ENCODE measurements at places on chromosomes 6 and 20.

DNA sequence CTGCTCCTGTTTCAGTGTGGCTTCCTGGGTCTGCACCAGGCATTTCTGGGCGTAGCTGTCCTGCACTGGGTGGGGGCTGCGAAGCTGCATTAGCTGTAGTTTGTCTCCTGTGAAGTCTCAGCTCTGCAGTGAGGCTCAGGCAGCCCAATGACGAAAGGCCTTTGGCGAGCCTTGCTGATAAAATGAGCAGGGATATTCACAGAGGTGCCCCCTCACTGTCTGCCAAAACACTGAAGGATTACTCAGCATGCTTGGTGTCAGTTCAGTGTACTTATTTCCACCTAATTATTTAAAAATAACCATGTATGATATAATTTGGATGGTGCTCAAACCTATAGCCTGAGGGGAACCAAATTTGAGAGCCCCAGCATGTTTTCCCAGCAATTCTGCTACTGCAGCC lies 73.5 kb downstream of the ECT2L start:
- DNase-seq: no peak

DNA sequence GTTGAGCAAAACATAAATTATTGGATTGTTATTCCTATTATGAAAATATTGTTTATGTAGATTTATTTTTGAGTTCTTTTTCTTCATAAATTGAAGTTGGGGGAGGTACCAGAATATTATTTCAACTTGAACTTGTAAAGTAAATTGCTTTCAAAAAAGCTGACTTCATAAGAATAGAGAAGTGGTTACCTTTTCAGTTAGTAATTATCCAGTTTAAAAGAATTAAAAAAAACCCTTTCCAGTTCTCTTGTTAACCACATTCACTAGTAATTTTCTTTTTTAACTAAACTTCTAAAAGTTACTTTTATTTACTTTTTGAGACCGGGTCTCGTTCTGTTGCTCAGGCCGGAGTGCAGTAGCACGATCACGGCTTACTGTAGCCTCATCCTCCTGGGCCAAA lies 124.3 kb downstream of the CDKAL1 start:
- no peak for DNase-seq

- DNase-seq: no peak
These were observed 9.0 kb downstream of the POLH start for GRCh38 chr6:43584892-43585570.

- DNase-seq: no peak
These were observed 109.2 kb downstream of the ESR1 start for GRCh38 chr6:151916680-151917164.

DNA sequence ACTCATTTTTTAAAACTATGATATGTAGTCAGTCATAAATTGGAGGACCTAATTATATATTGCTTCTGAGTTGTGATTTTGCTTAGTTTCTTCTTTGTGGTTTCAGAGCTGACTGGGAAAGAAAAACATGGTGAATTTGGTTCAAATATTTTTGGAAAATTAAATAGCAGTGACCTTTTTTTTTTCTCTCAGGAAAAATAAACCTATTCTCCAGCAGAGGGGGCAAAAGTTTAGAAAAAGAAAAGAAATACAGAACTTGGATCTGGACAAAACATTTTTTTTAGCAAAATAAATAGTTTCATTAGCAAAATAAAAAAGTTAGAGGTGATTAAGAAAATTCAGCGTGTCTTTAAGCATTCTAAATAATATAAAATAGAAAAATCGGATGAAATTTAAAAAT lies 10.2 kb downstream of the COL10A1 start:
- DNase-seq: no peak

DNA sequence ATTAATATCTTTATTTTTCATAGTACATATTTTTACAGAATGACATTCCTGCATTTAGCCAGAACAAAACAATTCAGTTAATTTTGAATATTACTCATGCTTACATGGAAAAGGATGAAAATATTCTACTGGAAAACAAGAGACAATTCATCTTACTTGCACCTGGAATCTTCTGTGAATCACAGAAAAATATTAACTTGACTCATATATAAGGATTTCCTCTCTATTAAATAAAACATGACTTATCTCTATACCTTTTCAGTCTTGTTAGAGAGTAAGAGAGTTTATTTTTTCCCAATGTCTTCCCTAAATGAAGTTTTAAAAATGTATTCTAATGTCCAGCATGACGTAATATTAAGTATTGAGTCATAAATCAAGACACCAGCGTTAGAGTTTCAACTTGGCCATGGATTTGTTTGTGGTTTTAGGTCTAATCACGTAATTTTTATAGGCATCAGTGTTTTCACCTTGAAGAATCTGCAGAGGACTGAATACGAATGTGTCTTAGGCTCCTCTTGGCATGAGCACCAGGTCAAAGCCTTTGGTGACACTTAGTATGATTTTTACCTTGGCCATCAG lies 445.1 kb upstream of the JAG1 start:
- no peak for DNase-seq

- DNase-seq: no peak
These were observed at the start of gene BFSP1 for GRCh38 chr20:17530716-17531664. Gene BFSP1 (minus strand): TSS chr20:17531379. CDS start chr20:17531329, 50 bp downstream.

- DNase-seq: no peak
These were observed 17.5 kb downstream of the MRPS18A start for GRCh38 chr6:43669922-43670622.

DNA sequence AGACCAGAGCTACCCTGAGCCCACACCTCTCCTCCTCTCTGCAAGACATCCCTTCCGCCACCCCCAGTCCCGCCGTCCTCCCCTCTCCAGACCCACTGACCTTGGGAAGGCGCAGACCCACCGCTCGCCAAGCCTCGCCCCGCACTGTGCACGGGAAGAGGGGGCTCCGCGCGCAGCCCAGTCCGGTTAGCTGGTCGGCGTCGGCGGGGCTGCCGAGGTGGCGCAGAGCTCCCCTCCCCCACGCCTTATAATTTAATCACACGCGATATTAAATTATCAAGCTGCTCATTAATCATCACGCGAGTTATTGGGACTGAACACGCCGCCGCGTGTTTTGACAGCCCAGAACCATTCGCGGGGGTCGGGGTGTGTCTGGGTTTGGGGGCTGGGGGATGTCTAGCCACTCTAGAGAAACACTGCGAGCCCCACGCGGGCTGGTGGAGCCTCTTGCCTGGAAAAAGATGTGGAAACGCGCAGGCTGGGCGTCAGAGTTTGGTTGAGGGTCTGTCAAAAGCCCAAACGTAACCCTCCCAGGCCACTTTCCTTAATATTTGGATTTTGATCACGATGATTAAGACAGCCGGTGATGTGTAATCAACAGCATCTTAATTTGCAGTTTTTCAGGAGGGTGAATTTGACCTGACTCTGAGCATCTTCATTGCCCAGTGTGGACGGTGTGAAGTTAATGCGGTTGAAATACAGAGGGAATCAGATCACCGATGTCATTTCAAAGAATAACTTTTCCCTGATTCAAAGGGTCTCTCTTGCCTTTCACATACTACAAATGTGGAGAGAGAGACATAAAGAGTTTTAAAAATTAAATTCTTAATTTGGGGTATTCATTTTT lies at the start of gene LINC00237:
Gene LINC00237 (minus strand): TSS at position 188 of the 847 bp plus-strand sequence.
- DNase-seq: no peak

DNA sequence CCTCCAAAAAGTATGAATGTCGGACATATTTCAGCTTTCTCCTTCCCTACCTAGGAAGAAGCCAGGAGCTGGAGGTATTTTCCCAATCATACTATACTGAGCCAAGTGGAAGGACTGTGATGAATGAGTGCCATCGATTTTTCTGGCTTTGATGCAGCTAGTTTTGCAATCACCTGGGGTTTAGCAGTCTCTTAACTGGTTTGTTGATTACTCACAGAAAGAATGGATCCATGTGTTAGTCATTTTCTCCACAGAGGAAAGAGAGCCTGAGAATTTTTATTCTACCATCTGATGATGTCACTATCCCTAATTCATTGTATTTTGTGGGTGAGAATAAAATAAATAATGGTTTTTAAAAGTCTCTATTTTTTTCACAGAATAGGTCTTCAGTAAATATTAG lies 282.9 kb upstream of the RNF217 start:
- DNase-seq: no peak

DNA sequence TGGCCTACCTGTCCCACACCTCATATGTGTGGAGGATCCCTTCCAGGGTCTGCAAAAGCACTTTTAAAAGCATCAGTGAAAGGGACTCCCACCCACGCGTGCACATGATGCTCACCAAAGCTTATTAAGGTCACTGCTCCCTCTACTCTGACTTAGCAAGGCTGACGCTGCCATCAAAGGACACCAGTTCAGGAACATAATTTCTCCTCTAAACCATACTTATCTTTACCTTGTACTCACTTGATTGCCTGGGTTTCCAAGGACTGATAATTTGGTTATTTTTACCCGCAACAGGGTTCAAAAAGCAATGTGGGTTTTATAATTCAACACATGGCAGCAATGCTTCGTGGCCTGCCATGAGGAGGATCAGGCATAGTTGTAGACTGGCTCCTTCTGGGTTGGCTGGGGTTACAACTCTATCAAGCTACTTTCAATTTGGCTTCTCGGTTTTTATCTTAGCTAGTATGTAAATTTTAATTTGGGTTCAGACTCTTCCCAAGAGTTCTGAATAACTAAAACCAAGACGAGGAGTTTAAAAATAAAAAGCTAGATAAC lies 52.2 kb upstream of the EMILIN3 start:
- DNase-seq: no peak

GRCh38 chr6:104753251-104753650 lies 106.5 kb downstream of the HACE1 start:
- no peak for DNase-seq

DNA sequence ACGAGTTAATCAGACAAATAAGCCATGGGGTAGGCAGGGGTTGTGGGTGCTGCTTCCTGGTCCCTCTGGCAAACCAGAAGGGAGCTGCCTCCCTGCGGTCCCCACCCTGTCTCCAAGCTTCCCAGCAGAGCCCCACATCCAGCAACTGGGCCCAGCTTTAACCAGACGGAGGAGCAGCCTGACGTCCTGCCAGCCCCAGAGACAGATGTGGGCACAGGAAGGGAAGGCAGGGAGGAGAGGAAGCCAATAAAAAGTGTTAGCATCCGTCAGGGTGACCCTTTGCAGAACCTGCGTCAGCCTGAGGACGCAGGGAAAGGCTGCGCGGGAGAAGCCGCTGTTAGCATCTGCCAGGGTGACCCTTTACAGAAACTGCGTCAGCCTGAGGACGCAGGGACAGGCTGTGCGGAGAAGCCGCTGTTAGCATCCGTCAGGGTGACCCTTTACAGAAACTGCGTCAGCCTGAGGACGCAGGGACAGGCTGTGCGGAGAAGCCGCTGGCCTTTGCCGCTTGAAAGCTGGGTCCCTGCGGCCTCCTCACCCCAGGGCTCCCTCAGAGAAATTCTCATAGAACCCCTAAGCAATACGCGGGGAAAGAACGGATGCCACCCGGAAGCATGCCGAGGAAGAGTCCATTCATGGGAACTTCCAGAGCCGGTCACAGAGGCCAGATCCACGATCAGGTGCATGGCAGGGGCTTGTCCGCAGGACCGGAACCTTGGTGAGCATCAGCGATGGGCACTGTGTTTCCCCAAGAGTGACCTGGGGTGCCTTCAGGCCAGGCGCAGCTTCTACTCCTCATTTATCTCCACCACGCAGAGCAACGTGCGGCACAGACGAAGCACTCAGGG lies 15.9 kb downstream of the DLL1 start:
- no peak for DNase-seq

GRCh38 chr20:55881204-55881603 lies 124.1 kb downstream of the CBLN4 start:
- DNase-seq: no peak

- no peak for DNase-seq
These were observed 13.4 kb upstream of the THEMIS start for GRCh38 chr6:127914240-127914639.

DNA sequence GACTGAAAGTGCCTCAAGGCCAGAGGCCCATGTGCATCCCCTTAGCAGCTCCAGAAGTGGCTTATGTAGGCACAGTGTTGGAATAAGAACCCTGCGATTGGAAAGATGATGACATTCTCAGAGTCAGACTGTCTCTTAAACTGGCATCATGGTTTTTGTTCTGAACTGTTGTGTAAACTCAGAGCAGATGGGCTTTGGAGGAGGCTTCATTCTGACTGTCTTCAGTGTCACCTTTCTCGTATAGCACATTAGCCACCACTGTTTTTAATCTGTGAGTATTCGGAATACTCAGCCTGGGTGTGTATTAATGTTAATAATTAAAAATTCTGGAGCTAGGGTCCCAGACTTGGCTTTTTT lies 140.9 kb downstream of the JARID2 start:
- DNase-seq: no peak

DNA sequence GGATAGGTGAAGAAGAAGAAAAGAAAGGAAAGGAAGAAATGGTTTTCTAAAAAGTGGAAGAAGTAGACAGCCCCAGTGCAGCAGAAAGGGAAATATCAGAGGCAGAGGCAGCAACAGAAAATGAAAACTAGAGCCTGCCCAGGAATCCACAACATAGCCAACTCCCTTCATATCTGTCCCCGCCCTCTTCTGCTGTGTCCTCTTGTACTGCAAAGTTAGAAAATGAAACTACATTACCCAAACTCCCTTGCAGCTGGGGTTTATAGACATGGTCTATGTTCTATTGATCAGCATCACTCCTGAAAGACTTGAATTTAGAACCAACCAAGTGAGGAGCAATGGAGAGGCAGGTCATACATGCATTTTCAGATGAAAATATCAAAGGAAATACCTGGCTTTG lies 200.5 kb upstream of the PHACTR1 start:
- DNase-seq: no peak

DNA sequence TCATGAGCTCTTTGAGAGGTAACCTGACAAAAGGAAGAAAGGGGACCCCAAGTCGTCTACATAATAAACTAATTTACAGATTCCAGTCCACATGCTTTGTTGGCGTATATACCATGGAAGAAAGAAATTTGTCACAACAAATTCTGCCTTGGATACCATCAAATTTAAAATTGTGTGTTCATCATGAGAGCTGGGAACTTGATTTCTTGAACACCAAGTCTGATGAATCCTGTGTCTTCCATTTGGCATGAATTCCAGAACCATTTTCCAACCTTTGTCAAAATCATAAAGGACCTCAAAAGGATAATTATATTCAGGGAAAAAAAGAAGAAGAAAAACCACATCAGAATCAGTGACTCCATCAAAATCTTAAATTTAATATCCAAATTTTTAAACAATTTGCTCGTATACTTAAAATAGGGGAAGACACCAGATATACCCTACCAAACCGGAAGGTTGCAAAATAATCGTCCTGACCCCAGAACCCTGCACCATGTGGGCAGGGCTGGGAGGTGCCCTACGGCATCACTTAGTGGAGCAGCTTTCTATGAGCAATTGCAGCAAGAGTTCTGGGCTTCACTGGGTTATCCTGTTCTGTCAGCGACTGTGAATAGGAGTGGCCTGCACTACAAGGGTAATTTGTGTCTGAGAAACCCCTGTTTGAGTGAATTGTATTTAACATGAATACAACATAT lies 74.1 kb upstream of the INSM1 start:
- DNase-seq: no peak

- DNase-seq: no peak
These were observed 191.7 kb downstream of the FOXC1 start for GRCh38 chr6:1801401-1801800.

GRCh38 chr6:77448546-77448945 lies 14.7 kb downstream of the HTR1B start:
- no peak for DNase-seq

DNA sequence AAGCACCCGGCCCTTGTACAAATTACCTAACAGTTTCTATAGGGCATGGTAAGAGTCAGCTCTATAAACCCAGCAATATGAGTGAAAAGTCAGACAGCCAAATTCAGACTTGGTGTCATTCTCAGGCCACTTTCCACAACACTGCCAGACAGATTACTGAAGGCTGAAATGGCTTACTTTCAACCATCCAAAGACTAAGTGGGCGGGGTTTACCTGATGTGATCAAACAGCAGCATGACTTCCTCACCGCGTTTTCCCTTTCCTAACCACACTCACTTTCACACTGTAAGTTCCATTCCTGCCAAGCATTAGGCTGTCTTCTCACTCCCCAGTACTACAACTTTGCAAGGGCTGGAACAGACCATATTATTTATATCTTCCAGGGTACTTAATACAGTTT lies 85.9 kb downstream of the SMLR1 start:
- no peak for DNase-seq
